ENCODE measurements at places on chromosomes 4 and X.

DNA sequence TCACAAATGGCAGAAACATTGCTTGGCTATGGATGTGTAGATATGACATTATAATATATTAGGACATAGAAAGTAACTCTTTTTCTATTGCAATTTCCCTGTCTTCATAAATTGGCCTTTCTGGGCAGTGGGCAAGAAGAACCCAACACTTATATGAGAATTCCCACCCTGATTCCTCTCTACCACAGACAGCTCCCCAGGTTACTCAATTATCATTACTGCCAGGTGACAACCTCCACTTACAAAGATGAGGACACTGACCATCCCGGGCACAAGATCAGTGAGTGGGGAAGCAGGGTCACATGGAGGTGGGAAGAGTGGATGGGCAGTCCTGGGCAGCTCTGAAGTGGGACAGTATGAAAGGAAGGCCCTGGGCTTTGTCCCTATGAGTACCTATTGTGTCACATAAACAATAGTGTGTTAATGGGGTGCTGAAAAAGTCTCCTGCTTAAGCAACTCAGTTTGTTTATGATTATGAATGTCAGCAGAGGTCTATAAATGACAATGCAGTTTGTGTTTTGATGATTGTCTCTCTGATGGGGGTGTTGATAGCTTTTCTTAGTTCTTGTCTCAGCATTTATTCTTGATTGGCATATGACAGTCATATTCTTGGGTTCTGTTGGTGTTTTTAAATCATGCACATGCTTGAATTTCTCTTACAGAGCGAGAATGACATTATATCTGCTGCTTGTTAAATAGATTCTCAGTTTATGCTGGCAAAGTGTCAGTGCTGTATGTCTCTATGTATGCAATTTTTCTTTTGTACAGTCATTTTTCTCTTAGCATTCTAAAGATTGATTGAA, 99.9 kb downstream of the SLIT2 start:
- no peak for DNase-seq

- no peak for DNase-seq
These were observed 4.8 kb downstream of the FRMPD3 start for GRCh38 chrX:107454302-107454701.

GRCh38 chr4:121016611-121017010, 55.7 kb downstream of the NDNF start:
- no peak for DNase-seq

- no peak for DNase-seq
These were observed 66.9 kb downstream of the PTPN13 start for GRCh38 chr4:86661006-86661405.

GRCh38 chr4:68466751-68467150, 19.5 kb downstream of the TMPRSS11E start:
- no peak for DNase-seq
